HEK293T (cell line): ENCODE measurements at places on chromosomes 3 and 15.

- DNase-seq, result no peak
These were observed 317.5 kb downstream of the BCHE start for GRCh38 chr3:165519687-165520086.

GRCh38 chr3:19898721-19899120, 35.3 kb downstream of the EFHB start:
- no peak for DNase-seq

- no peak for DNase-seq
These were observed 327.8 kb upstream of the C2CD4B start for GRCh38 chr15:62492900-62493299.

DNA sequence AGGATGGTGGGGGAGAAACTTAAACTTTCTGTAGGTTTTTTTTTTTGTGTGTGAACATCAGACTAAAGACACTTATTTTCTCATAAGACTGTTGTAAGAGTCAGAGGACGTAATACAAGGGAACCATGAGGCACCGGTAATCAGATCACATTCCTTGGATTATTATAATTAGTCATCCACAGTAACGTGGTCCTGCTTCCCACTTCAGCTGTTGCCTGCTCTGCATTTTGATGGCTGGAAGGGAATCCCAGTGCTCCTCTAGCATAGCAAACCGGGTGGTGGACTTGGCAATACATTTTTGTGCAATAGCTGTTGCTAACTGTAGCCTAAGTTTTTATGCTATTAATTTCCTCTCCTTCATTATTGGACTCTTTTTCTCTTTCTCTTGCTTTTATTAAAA, 294.8 kb downstream of the NR2F2 start:
- no peak for DNase-seq

DNA sequence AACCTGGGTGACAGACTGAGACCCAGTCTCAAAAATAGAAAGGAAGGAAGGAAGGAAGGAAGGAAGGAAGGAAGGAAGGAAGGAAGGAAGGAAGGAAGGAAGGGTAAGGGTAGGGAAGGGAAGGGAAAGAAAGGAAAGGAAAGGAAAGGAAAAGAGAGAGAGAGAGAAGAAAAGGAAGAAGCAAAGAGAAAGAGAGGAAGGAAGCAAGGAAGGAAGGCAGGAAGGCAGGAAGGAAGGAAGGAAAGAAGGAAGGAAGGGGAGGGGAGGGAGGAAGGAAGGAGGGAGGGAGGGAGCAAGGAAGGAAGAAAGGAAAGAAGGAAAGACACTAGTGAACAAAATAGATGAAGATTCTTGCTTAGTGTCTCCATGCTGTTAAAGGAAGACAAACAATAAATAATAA, 129.1 kb downstream of the SHQ1 start:
- no peak for DNase-seq

- DNase-seq, result no peak
These were observed 98.6 kb upstream of the ABHD17C start for GRCh38 chr15:80596521-80596976.

DNA sequence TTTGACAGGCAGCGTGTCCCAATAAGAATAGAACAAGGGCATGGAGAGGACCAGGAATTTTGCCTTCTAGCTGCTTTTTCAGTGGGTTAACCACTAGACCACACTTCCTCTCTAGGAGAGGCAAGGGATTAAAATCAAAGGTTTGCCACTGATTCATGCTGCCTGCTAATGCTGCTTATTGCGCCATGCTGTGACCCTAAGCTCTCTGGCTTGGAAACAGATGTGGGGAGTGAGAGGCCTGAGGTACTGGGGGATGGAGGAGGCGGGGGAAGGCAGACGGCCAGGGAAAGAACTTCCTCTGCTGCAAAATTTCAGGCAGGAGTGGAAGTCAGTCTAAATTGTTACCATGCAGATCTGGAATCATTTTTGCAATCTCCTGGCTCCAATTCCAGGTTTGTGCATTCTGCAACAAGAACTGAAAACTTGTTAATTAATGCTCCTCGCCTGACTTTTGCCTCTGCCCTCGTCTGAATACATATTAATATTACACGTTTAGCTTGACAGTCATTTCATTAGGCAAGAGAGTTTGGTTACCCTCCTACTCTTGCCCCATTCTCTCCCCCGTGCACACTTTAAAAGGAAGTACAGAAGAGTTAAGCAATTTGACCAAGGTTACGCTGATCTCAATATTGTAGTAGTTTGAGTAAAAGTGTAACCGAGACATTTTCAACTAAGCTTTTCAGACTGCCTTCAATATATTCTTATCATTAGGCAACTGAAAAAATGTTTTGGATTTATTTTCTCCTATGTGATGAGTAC, 121.7 kb upstream of the SPRED1 start:
- DNase-seq, result no peak
